ENCODE measurements at places on chromosomes 11 and 22.

- DNase-seq = no peak
These were observed 108.0 kb upstream of the ALX4 start for GRCh38 chr11:44417731-44418455.

- no peak for DNase-seq
These were observed 501 bp upstream of the PTPN5 start for GRCh38 chr11:18791969-18792628.

DNA sequence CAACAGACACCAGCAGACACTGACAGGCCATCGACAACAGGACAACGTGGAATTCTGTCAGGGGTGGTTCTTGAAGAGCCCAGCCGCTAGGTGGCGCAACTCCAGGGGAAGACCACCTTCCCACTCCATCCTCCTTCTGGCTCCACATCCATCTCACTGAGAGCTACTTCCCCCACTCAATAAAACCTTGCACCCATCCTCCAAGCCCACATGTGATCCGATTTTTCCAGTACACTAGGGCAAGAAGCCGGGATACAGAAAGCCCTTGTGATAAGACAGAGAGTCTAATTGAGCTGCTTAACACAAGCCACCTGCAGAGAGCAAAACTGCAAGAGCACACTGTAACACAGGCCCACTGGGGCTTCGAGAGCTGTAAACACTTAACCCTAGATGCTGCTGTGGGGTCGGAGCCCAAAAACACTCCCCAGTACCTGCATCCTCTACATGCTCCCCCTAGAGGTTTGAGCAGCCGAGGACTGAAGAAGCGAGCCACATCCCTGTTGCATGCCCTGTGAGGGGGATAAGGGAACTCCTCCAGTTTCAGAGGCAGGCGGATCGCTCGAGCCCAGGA lies 11.5 kb upstream of the RAB39A start:
- no peak for DNase-seq

DNA sequence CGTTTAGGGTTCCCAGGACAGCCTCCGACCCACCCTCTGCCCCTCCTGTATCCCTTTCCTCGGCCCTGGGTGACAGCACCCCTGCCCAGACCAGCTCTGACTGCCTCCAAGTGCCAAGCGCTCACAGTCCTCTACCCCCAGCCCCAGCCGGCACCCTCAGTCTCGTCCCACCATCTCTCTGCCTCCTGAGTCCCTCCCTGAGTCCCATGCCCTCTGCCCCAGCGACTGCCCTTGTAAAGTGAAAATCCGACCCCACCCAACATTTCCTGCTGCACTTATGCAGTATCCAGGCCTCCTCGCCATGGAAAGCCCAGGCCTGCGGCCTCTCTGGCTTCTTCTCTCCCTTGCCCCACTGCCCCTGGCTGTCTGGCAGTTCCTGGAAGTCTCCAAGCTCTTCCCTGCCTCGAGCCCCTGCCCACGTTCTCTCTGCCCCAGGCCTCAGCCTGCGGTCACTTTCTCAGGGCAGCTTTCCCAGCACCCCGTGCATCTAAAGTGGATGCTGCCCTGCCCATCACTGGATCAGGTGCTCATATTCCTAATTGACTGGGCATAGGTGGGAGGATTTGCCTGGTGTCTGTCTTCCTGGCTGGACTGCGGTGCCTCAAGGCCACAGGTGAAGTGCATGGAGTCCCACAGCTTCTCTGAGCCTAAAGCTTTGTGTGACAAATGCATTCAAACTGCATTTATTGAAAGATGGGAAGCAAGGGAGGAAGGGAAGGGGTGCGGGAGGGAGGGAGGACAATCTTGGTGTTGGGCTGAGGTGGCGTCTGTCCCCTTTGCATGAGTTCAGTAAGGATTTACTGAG lies 17.7 kb upstream of the IL2RB start:
- DNase-seq = no peak

- DNase-seq = no peak
These were observed 184.9 kb downstream of the SBF2 start for GRCh38 chr11:10108915-10109680.

DNA sequence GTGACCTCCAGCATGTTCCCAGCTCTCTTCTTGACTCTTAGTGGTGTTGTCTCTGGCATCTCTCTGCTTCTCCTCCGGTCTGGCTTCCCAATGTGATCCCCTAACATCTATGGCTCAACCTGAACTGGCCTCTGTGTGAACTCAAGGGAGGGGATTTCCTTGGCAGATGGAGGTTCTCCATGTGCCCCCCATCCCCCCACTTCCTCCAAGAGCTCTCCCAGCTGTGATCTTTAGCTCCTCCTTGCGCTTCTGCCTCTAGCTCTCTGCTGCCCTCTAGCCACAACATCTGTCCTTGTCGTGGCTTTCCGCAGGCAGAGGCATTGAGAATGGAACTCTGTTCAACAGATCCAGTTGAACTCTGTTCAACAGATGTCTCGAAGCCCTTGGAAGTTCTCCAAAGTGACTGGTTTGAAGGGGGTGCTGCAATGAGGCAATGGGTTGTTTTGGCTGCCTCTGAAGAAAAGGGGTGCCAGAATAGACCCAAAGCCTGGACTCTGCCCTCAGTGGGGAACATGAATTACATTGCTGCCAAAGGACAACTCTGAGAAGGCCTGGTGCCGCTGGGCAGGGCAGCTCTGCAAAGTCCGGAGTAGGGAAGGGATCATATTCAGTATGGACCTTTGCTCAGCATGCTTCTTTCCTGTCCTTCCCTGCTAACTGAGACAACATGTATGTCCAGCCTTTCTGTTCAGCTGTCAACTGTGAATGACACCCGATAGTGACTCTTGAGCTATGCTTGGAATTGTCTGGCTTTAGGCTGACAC lies 61.9 kb downstream of the ADM start:
- no peak for DNase-seq

- no peak for DNase-seq
These were observed 37.5 kb upstream of the LYVE1 start for GRCh38 chr11:10605941-10606381.

GRCh38 chr11:38123673-38124072 lies 1525.6 kb upstream of the RAG2 start:
- no peak for DNase-seq

GRCh38 chr11:36452236-36452940 lies 57.7 kb downstream of the TRAF6 start:
- DNase-seq = no peak

DNA sequence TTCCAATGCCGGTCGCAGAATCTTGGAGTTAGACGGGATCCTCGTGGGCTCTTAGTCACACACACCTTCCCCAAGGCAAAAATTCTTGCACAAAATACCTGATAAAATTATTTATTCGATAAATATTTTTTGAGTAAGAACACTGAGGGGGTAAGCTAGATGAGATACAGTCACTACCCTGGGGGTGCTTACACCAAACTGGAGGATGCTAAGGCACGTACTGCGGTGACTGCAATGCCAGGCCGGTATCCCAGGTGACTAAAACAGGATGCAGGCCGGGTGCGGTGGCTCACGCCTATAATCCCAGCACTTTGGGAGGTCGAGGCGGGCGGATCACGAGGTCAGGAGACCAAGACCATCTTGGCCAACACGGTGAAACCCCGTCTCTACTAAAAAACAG lies 1.7 kb upstream of the MRTFA start:
- DNase-seq = no peak

GRCh38 chr11:88059326-88059725 lies 115.9 kb downstream of the RAB38 start:
- no peak for DNase-seq

DNA sequence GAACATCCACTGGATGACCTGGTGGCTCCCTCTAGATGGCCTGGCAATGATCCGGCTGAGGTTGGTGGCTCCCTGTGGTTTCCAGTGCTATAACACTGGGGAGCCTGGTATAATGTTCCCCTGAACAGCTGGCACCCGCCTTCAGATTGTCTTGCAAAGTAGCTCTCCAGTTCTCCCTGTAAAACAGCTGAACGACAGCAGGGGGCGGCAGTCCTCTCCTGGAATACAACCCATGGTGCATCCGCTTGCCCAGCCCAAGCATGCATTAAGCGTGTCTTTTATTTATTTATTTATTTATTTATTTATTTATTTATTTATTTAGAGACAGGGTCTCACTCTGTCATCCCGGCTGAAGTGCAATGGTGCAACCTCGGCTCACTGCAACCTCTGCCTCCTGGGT lies 258.9 kb downstream of the BUD13 start:
- no peak for DNase-seq

GRCh38 chr11:95330302-95330701 lies 99.3 kb upstream of the SESN3 start:
- DNase-seq = no peak

DNA sequence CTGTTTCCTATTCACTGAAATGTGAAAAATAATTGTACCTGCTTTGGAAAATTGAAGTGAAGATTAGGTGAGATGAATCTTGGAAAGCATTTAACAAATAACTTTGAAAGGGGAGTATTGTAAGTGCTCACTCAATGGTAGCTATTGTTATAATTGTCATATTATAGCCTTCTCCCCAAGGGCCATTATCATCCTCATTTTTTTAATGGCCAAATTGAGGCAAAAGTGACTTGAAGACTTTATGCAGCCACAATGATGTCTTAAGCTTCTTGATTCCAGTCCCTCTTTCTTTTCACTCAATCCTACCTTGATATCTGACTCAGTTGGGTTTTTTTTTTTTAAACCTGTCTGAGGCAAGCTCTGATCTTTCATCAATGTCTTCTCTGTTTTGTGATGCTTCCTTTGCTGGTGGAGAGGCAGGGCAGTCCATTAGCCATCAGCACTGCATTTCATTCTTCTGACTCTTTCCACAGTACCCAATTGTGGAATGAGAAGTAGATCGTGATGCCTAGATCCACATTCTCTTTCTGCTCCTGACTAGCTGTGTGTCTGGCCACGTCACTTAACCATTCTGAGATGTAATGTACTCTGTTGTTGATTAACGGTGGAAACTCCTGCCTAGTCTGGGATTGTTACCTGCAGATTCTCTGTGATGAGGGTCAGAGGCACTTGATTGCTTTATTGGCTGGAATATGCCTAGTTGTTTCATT lies 101.4 kb downstream of the DBX1 start:
- DNase-seq = no peak

DNA sequence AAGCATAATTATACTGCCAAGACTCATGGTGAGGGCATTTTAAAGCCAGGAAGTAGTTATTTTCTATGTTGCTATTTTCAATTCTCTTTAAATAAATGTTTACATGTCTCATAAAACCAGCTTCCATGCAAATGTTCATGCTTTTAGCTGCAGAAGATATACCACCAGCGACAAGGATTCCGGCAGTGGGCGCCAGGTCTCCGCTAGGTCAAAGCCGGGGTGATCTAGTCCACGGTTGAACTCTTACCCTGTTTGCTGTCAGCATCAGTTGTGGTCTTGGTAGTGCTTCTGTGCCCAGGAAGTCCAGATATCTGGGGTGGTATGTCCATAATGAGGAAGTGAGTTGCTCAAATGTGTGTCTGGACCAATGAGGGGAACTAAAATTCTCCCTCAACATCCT lies 265.7 kb downstream of the BRD1 start:
- DNase-seq = no peak

DNA sequence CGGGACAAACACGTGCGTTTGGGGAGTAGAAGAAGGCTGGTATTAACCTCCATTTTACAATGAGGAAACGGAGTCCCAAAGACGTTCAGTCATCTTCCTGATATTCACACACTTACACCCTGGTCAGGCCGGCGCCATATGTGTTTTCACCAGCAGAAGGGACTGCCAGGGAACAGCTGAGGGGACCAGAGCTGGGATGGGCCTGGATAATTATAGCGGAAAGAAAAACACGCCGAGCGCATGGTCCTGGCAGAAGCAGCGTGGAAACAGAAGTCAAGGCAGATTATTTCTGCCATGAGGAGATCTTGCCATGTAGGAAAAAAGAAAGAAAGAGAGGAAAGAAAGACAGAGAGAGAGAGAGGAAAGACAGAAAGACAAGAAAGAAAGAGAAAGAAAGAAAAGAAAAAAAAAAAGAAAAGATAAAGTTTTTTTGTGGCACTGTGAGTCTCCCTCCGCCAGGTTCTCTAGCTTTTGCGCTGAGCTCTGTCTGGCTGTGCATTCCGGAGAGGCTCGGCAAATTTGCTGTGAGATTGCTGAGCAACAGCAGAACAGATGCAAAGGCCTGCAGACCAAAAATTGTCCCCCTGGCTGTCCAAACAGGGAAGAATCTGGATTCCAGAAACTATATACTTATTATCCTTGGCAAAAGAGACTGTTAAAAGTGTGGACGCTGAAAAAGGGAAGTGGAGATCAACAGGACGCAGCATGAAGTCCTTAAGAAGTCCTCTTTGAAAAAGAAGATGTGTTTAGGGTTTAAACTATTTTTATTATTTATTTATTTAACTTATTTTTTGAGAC lies 1.3 kb upstream of the UCP2 start:
- no peak for DNase-seq

GRCh38 chr22:44254811-44255210 lies 57.9 kb downstream of the SHISAL1 start:
- DNase-seq = no peak

GRCh38 chr11:69005631-69006368 lies 7.2 kb downstream of the MRGPRF start:
- no peak for DNase-seq

DNA sequence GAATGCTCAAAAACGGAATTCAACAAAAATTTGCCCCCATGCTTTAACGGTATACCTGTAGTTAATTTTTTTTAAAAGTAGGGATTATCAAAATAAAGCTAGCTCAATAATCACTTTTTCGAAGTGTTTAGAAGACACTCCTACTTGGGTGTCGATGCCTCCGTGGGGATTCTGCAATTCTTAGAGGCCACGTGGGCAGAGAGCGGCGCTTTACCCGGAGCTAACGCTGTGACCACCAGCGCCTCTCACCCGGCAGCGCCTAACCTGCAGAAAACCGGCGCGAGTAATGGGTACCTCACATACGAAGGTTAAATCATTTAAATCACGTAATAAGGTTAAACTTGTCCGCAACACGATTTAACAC lies 583 bp downstream of the TAF1D start:
- DNase-seq = no peak

DNA sequence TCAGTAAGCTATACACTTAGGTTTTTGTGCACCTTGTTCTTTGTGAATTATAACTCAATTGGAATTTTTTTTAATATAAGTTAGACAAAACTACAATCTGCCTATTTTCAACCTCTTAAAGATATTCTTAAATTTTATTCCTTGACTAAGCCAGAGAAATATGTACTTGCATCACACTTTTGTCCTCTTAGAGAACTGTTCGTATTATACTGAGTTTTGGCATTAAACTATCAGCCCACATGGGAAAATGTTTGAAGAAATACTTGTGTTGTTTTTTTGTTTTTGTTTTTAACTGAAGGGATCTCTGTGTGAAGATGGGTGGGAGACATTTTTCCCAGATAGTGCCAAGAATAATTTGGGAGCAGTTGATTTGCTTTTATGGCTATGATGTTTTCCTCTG lies 25.3 kb downstream of the CEP295 start:
- no peak for DNase-seq

GRCh38 chr22:19722178-19722981 lies 959 bp upstream of the GP1BB start:
- DNase-seq = no peak

DNA sequence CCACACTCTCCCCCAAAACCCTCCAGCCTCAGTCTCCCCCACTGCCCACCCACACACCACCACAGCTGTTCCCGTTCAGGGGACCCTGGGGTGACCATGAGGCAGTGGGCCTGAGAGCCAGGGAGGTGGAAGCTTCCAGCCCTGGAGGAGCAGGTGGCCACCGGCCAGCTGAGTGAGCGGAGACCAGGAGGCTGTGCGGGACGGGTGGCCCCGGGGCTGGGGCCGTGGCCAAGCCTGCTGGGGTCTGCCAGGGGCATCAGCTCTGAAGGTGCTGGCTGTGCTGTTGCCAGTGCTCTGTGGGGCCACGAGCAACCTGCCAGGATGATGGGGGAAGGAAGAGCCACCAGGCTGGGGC lies 26.0 kb downstream of the OSBPL5 start:
- DNase-seq = no peak

All from cortex of kidney (tissue), 1 donor.